ENCODE measurements at places on chromosomes 6 and 20.

DNA sequence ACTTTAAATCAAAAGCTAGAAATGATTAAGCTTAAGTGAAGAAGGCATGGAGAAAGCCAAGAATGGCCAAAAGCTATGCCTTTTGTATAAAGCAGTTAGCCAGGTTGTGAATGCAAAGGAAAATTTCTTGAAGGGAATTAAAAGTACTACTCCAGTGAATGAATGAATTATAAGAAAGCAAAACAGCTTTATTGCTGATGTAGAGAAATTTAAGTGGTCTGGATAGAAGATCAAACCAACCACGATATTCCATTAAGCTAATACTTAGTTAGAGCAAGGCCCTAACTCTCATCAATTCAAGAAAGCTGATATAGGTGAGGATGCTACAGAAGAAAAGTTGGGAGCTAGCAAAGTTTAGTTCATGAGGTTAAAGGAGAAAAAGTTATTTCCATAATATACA is 988.5 kb upstream of the ADGRB3 start:
- no peak for DNase-seq

- no peak for DNase-seq
Observed at GRCh38 chr6:25960734-25961133, 1.9 kb upstream of the TRIM38 start.

DNA sequence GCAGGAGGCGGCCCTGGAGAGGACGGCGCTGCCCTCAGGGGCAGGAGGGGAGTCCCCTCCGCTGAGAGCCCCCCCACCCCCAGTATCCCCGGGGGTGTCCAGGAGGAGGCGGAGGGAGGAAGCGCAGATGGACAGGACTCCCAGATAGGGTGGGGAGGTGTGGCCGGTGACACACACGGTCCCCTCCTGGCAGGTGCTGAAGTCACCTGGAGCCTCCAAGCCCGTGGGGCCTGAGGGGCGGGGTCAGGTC is 1.4 kb downstream of the STMN3 start:
- DNase-seq, result no peak

GRCh38 chr6:154754152-154754551 is 20.9 kb downstream of the SCAF8 start:
- DNase-seq, result no peak

GRCh38 chr6:3329393-3330051 is 70.8 kb downstream of the PSMG4 start:
- no peak for DNase-seq

- DNase-seq, result no peak
Observed at GRCh38 chr6:167793421-167793820, 33.3 kb upstream of the AFDN start.

DNA sequence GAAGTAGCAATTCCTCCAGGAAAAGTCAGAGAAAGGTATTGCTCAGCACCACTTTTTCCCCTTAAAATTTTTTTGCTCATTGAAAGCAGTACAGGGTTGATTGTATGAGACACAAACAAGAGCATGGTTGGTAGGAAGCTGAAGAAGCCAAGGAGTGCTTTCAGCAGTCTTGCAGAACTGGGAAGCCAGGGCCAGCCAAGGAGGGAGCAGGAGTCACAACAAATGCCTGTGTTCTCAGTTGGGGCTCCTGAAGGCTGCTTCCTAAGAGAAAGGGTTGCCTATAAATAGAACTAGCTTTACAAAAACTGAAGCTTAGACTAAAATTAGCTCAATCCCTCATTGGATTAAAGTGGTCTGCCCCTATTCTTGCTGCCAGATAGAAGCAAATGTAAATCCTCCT is 3.3 kb upstream of the THEMIS start:
- DNase-seq, result no peak

DNA sequence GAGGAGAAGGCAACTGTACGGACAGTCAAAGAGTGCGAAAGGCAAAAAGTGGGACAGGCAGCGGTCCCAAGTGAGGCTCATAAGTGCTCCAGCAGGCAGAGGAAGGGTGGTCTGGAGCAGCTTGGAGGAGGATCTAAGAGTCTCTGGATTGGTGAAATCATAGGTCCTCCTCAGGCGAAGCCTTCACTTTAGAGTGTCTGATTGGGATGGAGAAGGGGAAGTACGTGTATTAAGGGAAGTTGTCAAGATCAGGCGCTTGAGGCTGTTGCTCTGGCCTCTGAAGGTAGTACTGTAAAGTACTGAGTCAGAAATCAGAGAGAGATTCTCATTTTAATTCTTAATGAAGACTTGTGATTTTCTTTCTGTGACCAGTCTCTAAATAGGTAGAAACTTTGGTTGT is 185.6 kb downstream of the KIF16B start:
- no peak for DNase-seq

DNA sequence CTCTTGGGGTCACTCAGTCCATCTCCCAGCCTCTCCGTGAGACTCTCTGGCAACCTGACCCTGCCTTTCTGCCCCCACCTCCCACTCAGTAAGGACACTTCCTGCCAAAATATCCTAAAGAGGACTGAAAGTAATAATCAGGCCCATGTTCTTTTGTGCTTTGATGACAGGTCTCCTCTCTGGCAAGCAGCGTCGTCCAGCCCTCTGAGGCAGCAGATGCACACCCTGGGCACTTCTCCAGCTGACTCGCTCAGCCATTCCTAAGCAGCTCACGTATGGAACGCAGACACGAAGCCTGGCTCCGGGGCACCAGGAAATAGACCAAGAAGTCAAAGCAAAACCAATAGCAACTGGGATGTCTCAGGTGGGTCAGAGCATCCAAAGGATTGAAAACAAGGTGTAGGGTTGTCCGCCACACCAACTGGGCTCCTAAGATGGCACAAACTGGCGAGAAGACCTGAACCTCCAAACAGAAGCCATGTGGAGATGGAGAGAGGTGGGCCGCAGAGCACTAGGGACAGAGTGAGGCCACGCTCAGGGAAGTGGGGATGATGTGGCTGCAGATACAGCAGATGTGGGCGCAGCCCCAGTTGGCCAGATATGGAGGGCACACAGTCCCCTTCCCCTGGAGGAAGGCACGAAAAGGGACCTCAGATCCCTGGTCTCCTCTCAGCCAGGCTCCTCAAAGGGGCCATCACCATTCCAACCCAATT is 99.3 kb downstream of the PRND start:
- no peak for DNase-seq

DNA sequence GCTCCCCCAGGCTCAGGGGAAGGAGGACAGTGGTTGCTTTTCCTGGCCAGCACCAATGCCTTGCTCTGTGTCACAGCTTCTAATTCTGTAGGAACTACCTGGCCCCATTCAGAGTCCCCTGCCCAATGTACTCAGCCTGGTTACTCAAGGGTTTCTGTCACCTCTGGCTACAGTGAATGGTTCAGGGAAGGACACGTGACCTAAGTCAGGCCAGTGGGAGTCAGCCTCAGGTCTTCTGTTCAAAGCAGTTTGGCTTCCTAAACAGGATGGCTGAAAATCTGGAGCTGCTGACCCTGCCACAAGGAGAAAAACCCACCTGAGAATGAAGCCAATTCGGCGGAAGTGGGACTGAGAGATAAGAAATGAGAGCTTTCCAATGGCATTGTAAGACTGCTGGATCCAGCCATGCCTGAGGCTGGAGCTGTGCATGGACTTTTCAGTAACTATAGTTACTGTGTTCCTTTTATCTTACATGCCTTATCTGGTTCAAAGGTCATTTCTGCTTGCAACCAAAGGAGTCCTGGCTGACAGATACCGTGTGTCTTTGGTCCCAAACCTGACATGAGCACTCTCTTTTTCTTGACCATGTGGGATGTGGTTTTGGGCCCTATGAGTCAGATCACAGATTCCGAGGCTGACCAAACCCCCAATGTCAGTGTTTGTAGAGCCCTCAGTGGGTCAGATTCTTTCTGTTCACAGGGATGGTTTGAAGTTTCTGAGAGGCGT is 104.3 kb downstream of the SULF2 start:
- no peak for DNase-seq

DNA sequence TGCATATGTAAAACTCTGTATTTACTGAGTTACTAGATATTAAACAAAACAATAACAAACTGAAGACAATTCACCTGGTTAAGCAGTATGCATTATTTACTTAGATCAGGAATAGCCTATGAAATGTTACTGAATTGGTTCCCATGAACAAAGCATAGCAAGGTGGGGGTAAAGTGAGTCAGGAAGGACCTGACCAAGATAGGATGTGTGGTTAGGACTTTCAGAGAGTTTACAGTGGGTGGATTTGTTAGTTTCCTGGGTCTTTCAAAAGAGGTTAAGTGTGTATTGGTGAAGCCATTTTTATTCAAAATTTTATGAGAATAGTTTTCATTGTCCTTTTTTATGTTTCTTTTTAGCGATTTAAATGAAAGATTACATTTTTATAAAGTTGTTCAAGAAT is 32.9 kb downstream of the TBPL1 start:
- no peak for DNase-seq

DNA sequence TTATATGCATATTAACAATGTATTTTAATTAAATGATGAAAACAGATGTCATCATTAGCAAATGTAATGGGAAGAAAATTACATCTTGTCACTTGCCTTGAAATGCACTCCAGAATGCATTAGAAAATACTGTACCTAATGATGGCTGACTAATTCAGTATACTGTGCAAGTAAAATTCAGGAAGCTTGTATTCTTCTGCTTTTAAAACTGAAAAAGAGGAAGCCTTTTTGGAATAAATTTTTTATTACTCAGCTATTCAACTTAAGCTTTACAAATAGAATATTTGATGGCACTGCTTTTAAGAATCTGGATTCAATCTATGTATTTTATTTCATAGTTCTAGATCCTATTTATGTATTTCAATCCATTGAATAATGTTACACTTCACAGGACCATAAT is 195.5 kb downstream of the RIMS1 start:
- no peak for DNase-seq

- DNase-seq, result no peak
Observed at GRCh38 chr6:89585154-89585553, 53.4 kb downstream of the LYRM2 start.

DNA sequence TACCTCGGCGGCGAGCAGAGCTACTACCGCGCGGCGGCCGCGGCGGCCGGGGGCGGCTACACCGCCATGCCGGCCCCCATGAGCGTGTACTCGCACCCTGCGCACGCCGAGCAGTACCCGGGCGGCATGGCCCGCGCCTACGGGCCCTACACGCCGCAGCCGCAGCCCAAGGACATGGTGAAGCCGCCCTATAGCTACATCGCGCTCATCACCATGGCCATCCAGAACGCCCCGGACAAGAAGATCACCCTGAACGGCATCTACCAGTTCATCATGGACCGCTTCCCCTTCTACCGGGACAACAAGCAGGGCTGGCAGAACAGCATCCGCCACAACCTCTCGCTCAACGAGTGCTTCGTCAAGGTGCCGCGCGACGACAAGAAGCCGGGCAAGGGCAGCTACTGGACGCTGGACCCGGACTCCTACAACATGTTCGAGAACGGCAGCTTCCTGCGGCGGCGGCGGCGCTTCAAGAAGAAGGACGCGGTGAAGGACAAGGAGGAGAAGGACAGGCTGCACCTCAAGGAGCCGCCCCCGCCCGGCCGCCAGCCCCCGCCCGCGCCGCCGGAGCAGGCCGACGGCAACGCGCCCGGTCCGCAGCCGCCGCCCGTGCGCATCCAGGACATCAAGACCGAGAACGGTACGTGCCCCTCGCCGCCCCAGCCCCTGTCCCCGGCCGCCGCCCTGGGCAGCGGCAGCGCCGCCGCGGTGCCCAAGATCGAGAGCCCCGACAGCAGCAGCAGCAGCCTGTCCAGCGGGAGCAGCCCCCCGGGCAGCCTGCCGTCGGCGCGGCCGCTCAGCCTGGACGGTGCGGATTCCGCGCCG is 994 bp downstream of the FOXC1 start:
- no peak for DNase-seq

Data from activated CD8-positive, alpha-beta memory T cell treated with anti-CD3 and anti-CD28 coated beads for 1 hour (primary cell).